ENCODE measurements at places on chromosomes 12 and 14.

DNA sequence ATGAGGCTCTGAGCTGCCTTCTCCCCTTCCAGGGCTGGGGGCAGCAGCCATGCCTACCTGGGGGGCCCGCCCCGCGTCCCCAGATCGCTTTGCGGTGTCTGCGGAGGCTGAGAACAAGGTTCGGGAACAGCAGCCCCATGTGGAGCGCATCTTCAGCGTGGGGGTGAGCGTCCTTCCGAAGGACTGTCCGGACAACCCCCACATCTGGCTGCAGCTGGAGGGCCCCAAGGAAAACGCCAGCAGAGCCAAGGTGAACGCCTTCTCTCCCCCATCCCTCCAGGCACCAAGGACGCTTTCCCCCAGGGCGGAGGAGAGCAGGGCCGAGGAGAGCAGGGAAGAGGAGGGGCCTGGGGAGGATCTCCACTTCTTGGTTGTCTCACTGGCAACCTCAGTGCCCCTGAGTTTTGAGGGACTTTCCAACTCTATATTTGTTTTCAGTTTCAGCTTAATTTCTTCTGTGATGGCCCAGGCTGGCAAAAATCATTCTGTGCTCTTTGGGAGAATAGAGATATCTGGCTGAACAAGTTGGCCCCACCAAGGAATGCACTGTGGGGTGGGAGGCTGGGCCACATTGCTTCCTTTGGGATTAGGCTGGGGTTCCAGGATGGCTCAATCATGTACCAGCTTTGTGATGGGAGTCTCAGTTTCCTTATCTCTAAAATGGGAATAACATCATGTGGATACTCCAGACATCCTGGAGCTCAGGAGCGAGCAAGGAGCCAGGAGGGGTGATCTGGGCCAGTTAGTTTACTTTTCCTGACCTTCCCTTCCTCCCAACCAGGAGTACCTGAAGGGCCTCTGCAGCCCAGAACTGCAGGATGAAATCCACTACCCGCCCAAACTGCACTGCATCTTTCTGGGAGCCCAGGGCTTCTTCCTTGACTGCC lies 1.2 kb downstream of the KHNYN start:
- DNase-seq, result no peak

DNA sequence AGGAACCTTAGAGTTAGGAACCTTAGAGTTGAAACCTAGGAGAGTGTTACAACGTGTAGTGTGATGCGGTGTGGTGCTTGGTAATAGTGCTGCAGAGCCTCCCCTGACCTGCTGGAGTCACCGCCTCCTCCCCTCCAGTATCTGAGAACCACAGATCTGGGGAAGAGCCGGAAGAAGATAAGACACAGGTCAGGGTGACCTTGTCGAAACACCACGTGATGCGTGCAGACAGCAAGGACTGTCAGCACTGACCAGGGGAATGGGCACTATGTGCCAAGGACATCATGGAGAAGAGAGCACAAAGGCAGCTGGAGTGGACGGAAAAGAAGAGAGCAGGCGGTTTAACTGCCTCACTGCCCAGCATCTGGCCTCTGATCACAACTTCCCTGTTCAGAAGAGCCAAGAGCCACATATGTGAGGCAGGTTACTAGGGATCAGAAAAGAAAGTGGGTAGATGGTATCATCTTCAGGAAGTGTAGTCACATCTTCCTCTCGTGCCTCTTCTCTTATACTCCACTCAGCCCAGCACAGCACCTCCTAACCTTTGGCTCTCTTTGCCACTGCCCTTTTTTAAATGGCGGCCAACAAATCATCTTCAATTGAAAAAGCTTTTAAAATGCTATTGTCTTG lies 93.7 kb downstream of the TESC start:
- DNase-seq, result no peak

DNA sequence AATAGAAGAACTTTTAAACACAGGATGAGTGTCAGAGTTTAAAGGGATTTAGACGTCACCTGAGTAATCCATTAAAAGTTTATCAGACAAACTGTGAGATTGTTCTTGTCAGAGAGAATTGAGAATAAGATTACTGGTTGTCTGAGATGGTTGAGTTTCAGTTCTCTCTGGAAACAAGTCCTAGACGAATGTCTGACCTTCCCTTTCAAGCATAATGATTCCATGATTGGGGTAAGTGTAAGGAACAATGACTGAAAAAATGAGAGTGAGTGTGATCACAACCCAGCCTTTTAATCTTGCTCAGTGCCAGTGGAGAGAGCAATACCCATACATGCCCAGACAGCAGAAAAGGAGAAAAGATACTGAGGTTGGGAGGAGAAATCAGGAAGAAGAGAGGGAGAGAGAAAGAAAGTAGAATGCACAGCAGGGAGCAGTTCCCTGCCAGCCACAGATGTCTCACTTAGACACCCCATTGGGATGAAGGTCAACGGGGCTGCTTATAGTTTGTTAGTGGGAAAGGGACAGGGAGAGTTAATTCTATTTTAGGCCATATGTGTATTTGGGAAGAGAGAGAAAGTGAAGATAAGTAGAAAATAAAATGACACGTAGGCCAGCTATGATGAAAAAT lies 4.3 kb downstream of the GRIP1 start:
- no peak for DNase-seq

DNA sequence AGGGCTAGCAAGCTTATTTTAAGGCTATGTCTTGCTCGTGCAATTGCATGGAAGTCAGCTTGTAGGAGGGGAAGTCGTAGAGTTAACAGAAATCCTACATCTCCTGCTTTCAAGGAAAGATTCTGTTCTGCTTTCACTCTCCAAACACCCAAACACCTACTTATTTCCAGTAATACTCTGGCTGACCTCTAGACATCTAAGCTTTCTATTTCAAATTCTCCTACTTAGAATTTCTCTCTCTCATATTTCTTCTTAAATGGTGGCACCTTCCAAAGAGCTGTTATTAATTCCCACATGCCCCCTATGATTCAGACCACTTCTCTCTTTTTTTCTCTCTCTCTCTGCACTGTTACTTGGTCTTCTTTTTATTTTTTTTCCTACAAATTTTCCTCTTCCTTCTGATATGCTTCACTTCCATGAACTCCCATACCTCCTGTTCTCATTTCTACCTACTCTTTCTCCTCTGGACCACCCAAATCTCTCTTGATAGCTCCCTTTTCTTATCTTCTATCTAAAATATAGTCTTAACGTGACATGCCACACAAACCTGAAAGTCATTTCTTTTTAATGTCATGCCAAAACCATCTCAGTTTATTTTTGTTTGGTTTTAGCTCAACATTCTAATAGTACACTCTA lies 90.8 kb downstream of the RPS6KA5 start:
- DNase-seq, result no peak

- no peak for DNase-seq
Observed at GRCh38 chr14:77151245-77151644, 9.7 kb upstream of the ZDHHC22 start.

- no peak for DNase-seq
Observed at GRCh38 chr12:53465679-53466078, 13.8 kb downstream of the PCBP2 start.

DNA sequence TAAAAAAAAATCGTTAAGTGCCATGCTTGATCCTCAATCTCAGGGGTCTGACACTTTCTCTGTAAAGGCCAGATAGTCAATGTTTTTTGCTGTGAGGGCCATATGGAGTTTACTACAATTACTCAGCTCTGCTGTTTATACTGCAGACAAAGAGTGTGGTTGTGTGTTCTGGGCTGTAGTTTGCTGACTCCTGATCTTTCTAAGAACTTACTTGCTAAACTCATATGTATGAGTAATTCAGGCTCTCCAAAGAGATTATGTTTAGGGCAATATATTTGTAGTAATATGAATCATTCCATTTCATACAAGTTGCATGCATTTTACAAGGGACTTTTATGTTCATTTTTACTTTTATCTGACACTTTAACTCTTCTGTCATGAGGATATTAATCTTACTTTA lies 188.2 kb downstream of the TMTC2 start:
- DNase-seq, result no peak

DNA sequence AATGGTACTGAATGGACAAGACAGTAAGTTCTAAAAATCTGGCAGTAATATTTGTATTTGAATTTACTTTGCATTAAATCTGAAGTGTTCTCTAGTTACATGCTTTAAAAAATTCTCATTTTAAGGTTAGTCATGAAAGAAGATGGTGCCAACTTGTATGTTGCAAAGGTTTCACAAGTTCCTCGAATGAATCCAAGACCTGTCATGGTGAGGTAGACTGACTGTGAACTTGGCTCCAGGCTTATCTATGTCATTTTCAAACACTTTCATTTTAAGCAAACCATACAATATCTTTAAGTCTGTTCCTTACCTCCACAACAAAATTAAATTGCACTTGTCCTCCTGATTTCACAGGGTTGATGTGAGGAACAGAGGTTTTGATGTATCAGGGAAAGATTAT lies 23.4 kb downstream of the CLEC2D start:
- DNase-seq, result no peak

GRCh38 chr14:93824518-93825234 lies 36.4 kb upstream of the PRIMA1 start:
- DNase-seq, result no peak

DNA sequence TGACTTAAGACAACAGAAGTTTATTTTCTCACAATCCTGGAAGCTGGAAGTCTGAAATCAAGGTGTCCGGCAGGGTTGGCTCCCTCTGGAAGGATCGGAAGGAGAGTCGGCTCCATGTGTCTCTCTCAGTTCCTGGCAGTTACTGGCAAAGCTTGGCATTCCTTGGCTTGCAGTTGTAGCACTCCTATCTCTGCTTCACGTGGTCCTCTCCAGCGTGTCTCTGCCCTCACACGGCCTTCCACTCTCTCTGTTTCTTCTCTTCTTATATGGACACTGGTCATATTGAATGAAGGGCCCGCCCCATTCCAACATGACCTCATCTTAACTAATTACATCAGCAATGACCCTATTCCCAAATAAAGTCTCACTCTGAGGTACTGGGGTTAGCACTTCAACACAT lies 60.1 kb upstream of the TUNAR start:
- DNase-seq, result no peak

DNA sequence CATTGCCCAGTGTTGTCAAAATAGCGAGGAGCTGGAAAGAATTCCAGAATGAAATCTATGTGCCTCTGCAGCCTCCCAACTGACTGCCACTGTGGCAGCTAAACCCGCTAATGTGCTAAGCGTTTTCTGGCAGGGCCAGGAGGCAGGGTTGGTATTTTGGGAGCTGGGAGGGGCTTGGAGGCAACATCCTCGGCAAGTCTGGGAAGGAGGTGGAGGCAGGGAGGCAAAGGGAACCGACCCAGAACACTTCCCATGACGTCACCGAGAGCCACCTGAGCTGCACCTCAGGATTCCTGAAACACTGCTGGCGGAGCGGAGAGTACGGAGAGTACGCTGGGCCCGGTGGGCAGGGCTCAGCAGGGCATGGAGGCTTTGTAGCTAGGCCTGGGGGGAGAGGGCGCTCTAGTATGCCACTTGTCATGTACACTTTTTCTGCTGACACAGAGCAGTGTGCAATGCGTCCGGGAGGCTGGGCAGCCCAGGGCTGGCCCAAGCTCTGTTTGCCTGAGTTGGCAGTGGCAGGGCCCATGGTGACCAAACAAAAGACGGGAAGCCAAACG lies 81.5 kb downstream of the DPF3 start:
- peak; percentile 76 for DNase-seq

GRCh38 chr12:119694111-119694510 lies 26.2 kb downstream of the PRKAB1 start:
- no peak for DNase-seq

- DNase-seq, result no peak
Observed at GRCh38 chr12:23703051-23703450, 246.4 kb downstream of the SOX5 start.

DNA sequence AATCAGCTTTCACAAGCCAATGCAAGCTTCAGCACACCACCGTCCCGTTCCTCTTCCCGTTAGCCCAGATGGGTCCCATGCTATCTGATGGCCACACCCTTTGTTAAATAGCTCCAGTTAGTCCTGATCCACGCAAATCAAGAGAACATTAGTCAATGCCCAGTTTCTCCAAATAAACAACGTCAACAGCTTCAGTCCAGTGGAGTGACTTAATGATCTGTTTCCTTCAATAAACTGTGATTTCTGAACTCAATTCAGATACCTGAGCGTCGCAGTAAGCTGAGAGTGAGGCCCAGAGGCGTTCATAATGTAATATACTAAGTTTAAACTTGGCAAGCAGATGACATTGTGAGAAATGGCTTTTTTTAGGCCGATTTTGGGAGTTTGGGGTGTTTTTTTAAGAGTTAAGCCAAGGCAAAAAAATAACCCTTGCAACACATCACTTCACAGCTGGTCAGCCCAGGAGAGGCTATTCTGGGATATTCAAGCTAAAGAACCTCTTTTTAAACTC lies 112.3 kb downstream of the ZFP36L1 start:
- no peak for DNase-seq

GRCh38 chr14:54935958-54936357 lies 33.3 kb upstream of the GCH1 start:
- DNase-seq, result no peak

DNA sequence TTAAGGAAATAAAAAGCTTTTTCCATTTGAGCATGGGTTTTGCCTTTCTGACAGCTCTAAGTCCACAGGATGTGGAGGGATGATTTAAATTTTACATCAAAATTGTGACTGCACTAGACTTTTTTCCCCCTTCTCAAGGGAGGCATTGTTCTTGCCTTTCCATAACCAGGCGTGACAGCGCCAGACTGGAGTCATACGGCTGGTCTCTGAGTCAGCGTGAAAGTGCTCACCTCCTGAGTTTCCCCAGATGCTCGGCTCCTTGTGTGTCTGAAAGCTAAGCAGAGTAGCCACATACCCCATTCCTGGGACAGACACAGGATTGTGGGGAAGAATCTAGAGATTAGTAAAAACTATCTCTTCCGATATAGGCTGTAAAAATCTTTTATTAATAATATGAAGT lies 43.1 kb downstream of the SOX5 start:
- no peak for DNase-seq

DNA sequence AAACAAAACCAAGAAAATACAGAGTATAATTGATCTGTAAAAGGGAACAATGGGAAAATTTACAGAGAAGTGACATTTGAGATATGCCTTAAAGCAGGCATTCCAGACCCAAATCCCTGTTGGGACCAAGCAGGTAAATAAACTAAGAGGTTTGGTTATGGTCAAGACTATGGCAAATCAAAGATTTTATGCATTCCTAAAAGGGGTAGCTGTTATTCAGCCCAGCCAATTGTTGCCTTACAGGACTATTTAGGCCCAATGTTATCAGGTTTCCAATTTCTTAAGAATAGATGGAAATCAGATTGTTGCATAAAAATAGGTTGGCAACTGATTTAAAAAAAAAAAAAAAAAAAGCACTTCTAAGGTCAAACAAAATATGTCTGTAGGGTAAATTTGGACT lies 5.3 kb downstream of the DNAI7 start:
- DNase-seq, result no peak

DNA sequence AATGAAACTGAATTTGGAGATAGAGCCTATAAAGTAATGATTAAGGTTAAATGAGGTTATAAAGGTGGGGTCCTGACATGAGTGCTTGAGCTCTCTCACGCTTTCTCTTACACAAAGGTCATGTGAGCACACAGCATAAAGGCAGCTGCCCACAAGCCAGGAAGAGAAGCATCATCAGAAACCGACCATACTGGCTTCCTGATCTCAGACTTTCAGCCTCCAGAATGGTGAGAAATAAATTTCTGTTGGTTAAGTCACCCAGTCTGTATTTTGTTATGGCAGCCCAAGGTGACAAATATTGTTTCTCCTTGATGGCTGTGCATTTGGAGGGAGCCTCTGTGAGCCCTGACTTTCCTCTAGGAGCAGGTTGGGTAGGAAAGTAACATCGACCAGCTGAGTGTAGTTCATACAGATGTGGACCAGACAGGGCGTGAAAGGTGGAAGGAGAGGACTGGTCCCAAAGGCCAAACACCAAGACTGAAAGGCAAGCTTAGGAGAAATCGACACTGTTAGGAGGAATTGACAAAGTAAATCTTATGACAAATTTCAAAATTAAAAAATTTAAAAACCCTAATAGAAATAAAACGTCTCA lies 97.6 kb upstream of the SLC38A2 start:
- DNase-seq, result no peak

All from renal pelvis (tissue), 12 donors.